Pancreas (tissue), 10 donors: ENCODE measurements at places on chromosomes 3 and 15. TPM values are rescaled to one million over a fixed set of nuclear protein-coding genes. Genes with fewer than 3 reads are reported as not detected.

SHC4 gene
- 0.19 TPM for polyA plus RNA-seq

CCDC71 gene
- 10.2 TPM for polyA plus RNA-seq

PLA2G4B gene
- polyA plus RNA-seq = 56.8 TPM

RPP25 gene
- polyA plus RNA-seq = 5.0 TPM

ZCWPW2 gene
- polyA plus RNA-seq = 1.5 TPM
